ENCODE measurements at places on chromosomes 1 and 21. TPM values are rescaled to one million over a fixed set of nuclear protein-coding genes. Genes with fewer than 3 reads are reported as not detected.
A peak's percentile ranks its signal among the peaks of the same experiment; 100 is the strongest.

- H3K4me3 ChIP-seq: no peak overlapping the region
- DNase-seq: no peak
- no peaks in the 10 kb centered on the region for H3K36me3 ChIP-seq
- H3K27ac ChIP-seq: no peak overlapping the region
Measured at GRCh38 chr1:8281843-8282509, 35.9 kb upstream of the SLC45A1 start.

Gene TEKT2
- not detected for total RNA-seq

GRCh38 chr1:233668725-233669294 is 54.9 kb downstream of the KCNK1 start:
- peak; percentile 94 for DNase-seq
- H3K4me1 ChIP-seq: peaks cover 13% of the 10 kb centered on the region
- H3K27ac ChIP-seq: peak overlapping the region; percentile 51
- H3K4me3 ChIP-seq: no peak overlapping the region

- DNase-seq: no peak
- H3K27me3 ChIP-seq: no peaks in the 10 kb centered on the region
- peaks cover 30% of the 10 kb centered on the region for H3K4me1 ChIP-seq
- H3K36me3 ChIP-seq: no peaks in the 10 kb centered on the region
- H3K27ac ChIP-seq: no peak overlapping the region
- H3K4me3 ChIP-seq: no peak overlapping the region
Measured at GRCh38 chr1:22040286-22040623, 12.3 kb upstream of the CDC42 start.

Gene PCP4
- not detected for total RNA-seq

- no peaks in the 10 kb centered on the region for H3K36me3 ChIP-seq
- no peak overlapping the region for H3K4me3 ChIP-seq
- DNase-seq: peak; percentile 91
- peaks cover 24% of the 10 kb centered on the region for H3K4me1 ChIP-seq
- H3K27ac ChIP-seq: peak overlapping the region; percentile 58
Measured at GRCh38 chr1:107648071-107648470, 316.9 kb downstream of the VAV3 start.

GRCh38 chr1:219239518-219239917 is 65.8 kb downstream of the LYPLAL1 start:
- H3K4me1 ChIP-seq: no peaks in the 10 kb centered on the region
- H3K4me3 ChIP-seq: no peak overlapping the region
- no peaks in the 10 kb centered on the region for H3K36me3 ChIP-seq
- H3K27me3 ChIP-seq: no peaks in the 10 kb centered on the region
- H3K27ac ChIP-seq: no peak overlapping the region

DNA sequence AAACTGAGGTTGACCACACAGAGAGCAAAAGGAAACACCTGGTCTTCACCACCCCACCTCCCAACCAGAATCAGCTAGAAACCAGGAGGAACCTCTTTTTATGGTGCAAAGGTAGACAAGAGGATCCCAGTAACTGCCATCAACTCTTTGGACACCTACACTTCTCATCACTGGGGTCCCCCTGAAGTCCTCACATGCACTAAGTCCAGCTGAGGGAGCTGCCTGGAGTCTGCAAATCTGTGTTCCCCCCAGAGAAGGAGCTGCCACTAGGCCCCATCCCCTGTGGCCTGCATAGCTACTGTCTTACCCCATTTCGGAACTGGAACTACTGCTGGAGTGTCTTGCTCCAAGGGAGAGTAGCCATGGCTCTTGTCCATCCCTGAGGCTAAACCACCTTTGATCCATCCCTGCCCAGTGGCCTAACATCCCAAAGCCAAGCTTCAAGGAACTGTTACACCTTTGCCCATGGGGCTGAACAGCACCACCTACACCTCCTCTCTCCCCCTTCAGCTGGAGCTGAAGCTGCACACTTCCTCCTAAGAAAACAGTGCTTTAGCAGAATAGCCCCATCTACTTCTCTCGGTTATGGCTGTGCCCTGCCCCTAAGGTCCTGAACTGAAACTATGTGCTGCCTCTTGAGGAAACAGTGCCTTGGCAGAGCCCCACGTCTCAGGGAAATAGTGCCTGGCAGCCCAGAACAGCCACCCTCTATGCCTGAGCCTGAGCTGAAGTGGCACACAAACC is 85.4 kb upstream of the CD53 start:
- peaks cover 37% of the 10 kb centered on the region for H3K27me3 ChIP-seq
- H3K4me1 ChIP-seq: no peaks in the 10 kb centered on the region
- no peak overlapping the region for H3K27ac ChIP-seq
- H3K4me3 ChIP-seq: no peak overlapping the region
- H3K36me3 ChIP-seq: no peaks in the 10 kb centered on the region

GRCh38 chr1:100794748-100795645 is 75.5 kb downstream of the VCAM1 start:
- no peak overlapping the region for H3K27ac ChIP-seq
- H3K36me3 ChIP-seq: no peaks in the 10 kb centered on the region
- DNase-seq: peak; percentile 54
- H3K4me3 ChIP-seq: no peak overlapping the region

DNA sequence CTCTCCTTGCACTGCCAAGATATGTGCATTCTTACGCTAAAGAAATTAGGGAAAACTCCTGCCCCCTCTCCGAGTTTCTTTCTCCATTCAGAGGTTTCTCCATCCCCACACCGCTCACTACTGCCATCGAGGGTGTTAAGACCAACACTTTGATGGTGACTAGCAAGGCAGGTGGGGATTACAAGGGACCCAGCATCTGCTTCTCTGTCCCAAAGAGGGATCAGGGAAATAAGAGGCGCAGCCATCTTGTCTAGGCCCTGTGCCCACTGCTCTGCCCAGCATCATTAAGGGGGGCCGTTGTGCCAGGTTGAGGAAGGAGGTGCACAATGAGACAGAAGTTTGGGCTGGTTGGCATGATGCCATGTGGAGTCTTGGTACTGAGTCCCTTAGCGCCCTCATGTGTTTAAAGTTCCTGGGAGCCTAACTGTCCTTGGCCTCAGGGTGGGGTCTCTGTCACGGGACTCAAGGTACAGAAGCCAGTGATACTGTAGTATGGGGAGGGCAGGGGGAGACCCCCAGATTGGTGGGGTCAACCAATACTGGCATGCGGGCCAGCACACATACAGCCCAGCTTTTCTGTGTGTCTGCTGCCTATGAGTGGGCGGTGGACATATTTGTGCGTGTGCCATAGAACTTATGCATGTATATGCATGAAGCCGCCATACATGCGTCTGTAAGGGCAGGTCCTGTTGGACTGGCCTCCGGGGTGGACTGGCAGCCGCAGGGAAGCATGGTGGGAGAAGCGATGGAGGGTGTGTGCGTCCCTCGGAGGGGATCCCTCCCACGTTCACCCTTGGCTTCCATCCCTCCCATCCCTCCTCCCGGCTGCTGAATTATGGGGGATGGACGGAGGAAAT is 5.5 kb downstream of the EFNA3 start:
- H3K27ac ChIP-seq: no peak overlapping the region
- peaks cover 69% of the 10 kb centered on the region for H3K4me1 ChIP-seq
- H3K4me3 ChIP-seq: peak overlapping the region; percentile 73
- DNase-seq: peak; percentile 71
- no peaks in the 10 kb centered on the region for H3K36me3 ChIP-seq

Measured in PC-3 (cell line).